ENCODE measurements at places on chromosomes 16 and 17.

DNA sequence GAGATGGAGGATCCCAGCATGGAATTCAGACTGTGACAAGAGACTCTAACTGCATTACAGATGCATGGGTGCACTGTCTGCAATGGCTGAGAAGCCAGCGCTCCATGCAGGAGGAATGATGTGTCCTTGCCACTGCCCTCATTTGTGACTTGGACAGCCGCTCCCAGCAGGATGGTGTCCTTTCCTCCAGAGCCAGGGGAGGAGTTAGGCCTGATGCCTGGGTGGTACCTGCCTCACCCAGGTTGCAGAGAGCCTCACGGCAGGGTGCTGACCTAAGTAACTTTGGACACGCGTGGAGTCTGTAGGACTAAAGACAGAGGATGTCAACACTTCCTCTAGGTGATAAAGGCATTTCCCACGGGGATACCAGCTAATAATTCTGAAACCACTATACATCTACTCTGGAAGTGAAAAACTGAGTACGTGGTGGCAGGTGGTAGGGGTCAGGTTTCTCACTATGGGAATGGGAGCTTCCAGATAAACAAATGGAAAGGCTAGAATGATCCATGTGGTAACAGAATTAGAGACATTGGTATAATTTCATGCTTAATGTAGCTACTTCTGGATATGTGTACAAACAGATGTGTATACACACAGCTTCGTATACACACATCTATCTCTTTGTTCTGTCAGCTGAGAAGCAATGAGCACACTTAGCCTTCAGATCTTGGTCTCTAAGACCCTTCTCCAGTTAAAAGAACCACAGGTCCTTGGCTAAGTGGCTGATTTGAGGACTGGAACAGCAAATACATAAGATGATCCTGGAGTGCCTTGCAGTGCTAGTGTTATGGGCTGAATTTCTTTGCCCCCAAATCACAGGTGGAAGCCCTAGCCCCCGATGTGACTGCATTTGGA, 13.7 kb upstream of the CSNK1D start:
- no peak for DNase-seq

DNA sequence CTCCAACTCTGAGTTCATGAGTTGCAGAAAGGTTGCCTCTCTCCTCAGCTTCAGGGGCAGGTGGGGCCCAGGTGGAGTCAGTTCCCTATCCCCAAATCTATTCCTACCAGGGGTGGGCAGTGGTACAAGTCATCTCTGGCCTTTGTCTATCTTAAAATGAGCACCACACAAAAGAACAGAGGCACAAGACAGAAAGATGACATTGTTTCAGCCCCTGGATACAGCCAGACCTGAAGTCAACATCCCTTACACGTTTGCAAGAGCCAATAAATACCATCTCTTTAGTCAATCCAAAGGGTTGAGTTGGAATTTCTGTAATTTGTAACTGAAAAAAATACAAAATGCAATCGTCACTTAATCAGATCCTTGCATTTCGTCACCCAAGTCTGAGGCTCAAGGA, 32.2 kb downstream of the MMP15 start:
- DNase-seq = no peak

DNA sequence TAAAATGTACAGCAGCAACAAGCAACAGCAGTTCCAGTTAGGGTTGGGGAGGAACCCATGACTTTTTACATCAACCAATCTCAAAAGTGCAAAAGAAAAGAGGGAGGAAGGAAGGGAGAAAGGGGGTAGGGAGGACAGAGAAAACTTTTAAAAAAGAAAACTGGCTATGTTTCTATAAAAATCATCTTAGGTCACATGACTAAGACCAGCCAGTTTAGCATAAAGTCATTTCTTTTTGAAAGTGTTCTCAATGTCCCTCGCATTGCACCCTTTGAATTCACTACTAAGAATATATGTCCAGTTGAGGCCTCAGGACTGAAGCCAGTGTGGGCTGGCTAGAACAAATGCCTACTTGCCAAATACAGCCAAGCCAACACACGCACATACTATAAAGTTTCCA, 28.9 kb downstream of the DCUN1D3 start:
- no peak for DNase-seq

GRCh38 chr17:66692421-66692690, 142.6 kb upstream of the CACNG5 start:
- no peak for DNase-seq

- DNase-seq = peak; percentile 46
Observed at GRCh38 chr17:42050393-42051012, at the start of gene C17orf113. C17orf113 (minus strand) TSS chr17:42050601; CDS start chr17:42043376, 7,225 bp downstream.

DNA sequence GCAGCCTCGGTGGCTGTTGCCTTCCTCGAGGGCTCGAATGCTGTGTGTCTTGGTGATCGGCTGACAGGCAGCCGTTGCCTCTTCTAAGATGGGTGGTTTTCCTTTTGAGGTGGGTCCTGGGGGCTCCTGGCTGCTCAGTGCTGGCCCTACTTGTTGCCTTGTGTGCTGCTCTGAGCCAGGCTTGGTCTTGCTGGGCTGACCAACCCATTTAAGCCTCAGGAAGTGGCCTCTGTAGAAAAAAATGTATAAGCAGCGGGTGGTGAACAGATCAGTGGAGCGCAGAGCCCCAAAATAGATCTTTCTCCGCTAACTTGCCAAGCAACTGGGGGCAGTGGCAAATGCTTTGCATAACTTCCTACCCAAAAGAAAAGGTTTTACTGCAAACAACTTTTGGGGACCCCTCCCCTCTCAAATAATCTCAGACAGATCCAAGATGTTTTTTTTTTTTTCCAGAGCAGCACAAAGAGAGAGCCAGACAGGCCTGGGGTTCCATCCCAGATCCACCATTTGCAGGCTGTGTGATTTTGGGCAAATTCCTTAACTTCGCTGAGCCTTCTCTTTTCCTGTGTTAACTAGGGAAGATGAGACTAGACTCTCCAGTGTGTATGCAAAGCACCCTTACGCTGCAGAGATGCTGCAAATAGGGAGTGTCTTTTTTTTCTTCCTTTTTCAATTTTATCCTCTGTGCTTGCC, 42.5 kb downstream of the PLCG2 start:
- no peak for DNase-seq
